PC-3 (cell line): ENCODE measurements at places on chromosomes 7 and 10.

- no peak for DNase-seq
Measured at GRCh38 chr7:69625238-69625637, 27.0 kb downstream of the AUTS2 start.

- DNase-seq = peak; percentile 81
Measured at GRCh38 chr10:119872860-119873681, 428 bp upstream of the MCMBP start.

DNA sequence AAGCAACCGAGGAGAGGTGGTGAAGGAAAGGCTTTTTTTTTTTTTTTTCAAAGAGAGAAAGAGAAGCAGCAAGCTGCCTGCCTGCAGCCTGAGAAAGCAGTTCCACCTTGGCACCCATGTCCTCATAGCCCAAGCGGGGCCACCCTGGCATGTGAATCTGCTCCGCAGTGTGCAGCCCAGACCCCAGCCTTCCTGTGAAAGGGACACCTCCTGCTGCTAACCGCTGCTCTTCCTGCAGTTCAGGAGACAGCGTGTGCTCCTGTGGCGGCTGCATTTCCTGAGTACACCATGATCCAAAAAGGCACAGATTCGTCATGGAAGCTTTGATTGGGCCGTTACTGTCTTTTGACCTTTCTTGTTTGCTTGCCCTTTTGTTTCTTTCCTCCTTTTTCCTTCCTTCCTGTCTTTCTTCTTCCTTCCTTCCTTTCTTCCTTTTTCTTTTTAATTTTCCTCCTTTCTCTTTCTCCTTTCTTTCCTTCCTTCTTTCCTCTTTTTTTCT is 38.1 kb downstream of the IKZF1 start:
- DNase-seq = no peak

DNA sequence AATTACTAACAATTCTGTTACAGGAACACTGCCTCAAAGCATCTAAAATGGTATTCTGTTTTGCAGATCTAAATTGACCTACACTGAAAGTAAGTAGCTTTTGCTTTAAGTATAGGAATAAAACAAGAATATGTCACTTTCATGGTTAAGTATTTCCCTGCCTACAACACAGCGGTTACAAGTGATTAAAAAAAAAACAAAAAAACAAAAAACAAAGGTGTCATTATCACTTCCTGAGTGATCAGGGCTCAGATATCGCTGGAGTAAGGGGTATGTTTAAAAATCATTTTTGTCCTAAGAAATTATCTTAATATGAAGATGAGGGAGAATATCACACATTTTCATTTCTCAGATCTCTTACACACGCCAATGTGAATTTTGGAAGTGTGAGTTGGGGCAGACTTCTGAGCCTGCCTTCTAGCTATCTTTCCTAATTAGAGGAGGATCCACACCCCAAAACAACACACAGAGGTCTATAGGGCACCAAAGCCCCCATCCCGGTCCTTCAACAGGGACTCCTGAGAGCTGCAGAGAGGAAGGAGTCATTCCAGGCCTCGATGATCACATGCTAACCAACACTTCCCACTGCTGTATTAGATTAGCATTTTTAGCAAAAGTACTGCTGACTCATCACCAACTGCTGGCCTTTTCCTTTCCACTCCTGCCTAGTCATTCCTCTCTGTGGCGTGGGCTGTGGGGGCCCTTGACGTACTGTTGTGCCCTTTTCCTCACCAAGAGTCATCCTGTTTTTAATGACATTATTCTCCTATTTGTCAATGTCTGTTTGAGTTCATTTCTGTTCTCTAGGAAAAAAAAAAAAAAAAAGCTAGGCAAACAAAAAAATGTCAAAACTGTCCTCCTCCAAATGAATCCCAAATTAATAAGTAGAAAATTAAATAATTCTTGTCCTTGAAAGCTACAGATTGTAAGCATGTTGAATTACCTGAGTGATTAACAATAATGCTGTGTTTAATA is 31.2 kb downstream of the PRTFDC1 start:
- DNase-seq = peak; percentile 73

GRCh38 chr7:21326921-21327320 is 101.0 kb upstream of the SP4 start:
- no peak for DNase-seq

DNA sequence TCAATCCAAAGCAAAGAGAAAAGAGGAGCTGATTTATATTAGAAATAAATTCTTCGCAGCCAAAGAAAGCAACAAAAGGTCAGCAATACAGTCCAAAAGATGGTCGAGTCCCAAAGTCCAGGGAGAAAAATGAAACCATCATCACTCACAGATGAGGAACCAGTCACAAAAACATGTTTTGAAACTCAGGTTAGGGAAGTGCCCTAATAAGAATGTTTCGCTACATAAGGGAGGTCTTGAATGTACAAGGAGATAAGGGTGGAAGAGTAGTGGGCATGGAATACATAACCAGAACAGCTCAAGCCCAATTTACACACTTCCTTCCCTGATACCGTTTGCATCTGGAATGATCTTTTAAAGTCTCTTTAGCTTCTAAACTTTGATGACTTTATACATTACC is 53.6 kb downstream of the VPS41 start:
- DNase-seq = no peak

DNA sequence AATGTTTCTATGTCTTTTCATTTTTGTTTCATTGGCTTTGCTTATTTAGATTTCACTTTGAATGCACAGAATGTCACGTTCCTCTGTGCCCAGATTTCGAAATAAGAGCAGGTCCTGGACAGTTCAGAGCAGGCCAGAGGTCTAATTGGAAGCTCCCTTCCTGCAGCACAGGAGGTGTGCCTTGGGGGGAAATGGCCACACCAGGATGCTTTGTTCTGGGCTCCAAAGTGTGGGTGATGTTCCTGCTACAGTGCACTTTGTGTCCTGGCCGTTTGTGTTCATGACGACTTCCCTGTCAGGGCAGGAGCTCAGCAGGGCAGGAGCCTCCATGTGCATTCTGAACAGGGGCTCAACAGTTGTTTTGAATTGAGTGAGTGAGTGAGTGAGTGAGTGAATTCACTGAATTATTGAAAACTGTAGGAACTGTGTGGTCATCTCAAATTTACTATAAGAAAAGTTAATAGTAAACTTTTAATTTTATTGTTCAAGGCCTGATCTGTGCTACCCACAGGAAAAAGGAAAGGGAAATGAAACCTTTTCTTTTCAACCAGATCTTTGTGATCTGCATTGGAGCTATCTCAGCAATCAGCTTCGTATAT is 109.5 kb upstream of the GJD4 start:
- no peak for DNase-seq

- DNase-seq = no peak
Measured at GRCh38 chr7:74480861-74481417, 27.2 kb downstream of the GTF2IRD1 start.

DNA sequence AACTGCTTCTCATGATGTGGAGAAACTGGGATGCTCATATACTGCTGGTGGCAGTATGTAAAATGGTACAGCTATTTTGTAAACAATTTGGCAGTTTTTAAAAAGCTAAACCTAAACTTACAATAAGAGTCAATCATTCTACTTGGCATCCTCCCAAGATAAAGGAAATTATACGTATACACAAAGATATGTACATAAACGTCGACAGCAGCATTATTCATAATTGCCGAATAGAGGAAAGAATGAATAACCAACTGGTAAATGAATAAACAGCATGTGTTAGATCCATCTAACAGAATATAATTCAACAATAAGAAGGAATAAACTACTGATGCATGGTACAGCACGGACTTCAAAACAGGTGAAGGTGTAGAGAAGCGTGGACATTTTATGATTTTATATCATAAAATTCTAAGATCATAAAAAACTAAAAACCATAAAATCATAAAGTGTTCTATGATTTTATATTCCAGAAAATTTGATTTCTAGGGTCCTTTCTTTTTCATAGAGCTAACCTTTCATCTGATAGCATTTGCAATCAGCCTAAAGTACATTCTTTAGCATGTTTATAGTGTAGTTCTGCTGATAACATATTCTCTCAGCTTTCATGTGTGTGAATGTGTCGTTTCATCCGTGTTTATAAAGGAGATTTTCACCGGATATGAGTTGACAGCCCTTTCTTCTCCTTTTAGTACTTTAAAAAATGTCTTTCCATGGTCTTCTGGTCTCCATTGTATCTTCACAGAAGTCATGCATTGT is 261.5 kb downstream of the DIP2C start:
- peak; percentile 59 for DNase-seq

DNA sequence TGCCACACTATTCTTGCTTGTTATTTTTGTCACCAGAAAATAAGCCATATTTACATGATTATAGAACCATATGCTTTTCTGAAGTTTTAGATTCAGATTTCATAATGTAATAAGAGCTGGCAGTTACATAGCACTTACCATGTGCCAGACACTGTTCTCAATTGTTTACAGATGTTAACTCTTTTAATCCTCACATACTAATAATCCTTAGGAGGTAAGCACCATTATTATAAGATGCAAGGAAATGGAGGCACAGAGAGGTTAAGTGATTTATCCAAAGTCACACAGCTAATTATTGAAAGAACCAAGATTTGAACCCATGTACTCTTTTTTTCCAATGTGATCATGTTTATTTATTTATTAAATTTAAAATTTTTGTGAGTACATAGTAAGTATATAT is 57.2 kb downstream of the CREB5 start:
- no peak for DNase-seq
